ENCODE measurements at places on chromosomes 6 and 20. TPM values are rescaled to one million over a fixed set of nuclear protein-coding genes. Genes with fewer than 3 reads are reported as not detected.

The DEFB118 gene
- not detected for total RNA-seq

The CCM2L gene
- total RNA-seq, result 1.2 TPM

The SAMD3 gene
- total RNA-seq, result 5.1 TPM

The POU5F1 gene
- total RNA-seq, result 3.4 TPM

The CLDN20 gene
- total RNA-seq, result not detected

The FILIP1 gene
- total RNA-seq, result 0.57 TPM

DNA sequence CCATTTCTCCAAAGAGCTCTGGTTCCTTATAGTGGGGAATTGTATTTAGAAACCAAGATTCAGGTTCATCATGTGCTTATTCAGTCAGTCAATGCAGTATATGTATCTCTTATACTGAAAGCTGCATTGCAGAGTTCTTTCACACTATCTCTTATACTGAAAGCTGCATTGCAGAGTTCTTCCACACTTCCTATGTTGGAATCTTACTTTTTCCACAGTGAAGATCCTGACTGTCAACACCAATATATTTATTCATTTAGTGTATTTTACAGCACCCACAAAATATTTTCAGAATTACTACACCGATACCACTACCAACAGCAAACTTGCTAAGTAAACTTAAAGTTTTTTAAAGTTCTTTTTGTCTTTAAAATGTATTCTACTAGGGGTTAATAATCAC is 349.3 kb upstream of the MMS22L start:
- H3K4me1 ChIP-seq, result no peaks in the 10 kb centered on the region
- H3K27me3 ChIP-seq, result no peaks in the 10 kb centered on the region
- H3K4me3 ChIP-seq, result no peak overlapping the region
- H3K27ac ChIP-seq, result no peak overlapping the region
- no peak for DNase-seq
- no peaks in the 10 kb centered on the region for H3K36me3 ChIP-seq

GRCh38 chr6:108654465-108655106 is 93.9 kb downstream of the FOXO3 start:
- H3K4me3 ChIP-seq, result no peak overlapping the region
- no peaks in the 10 kb centered on the region for H3K27me3 ChIP-seq
- H3K36me3 ChIP-seq, result no peaks in the 10 kb centered on the region
- H3K27ac ChIP-seq, result peak overlapping the region; percentile 25
- peaks cover 9% of the 10 kb centered on the region for H3K4me1 ChIP-seq

DNA sequence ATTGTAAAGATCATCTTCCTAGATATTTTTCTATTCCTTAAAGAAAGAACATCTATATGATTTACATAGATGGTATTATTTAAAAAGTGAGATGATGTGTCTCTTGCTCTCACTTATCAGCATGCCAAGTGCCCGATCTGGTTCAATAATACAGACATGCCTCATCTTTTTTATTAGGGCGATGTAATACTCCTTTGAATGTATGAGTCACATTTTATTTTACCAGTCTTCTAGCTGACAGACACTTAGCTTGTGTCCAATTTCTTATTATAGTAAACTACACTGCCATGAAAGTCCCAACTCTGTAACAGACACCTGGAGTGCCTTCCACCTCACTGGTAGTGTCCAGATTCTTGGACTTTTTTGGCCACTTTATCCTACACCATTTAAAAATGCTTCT is 586.6 kb upstream of the BTBD3 start:
- no peak overlapping the region for H3K4me3 ChIP-seq
- no peak for DNase-seq
- no peaks in the 10 kb centered on the region for H3K36me3 ChIP-seq
- H3K4me1 ChIP-seq, result no peaks in the 10 kb centered on the region
- no peak overlapping the region for H3K27ac ChIP-seq
- no peaks in the 10 kb centered on the region for H3K27me3 ChIP-seq

GRCh38 chr6:77715588-77715987 is 62.7 kb downstream of the MEI4 start:
- no peaks in the 10 kb centered on the region for H3K36me3 ChIP-seq
- H3K4me3 ChIP-seq, result no peak overlapping the region
- H3K4me1 ChIP-seq, result no peaks in the 10 kb centered on the region

GRCh38 chr6:71808865-71809264 is 77.5 kb upstream of the RIMS1 start:
- H3K27me3 ChIP-seq, result no peaks in the 10 kb centered on the region
- H3K27ac ChIP-seq, result no peak overlapping the region
- H3K36me3 ChIP-seq, result no peaks in the 10 kb centered on the region

DNA sequence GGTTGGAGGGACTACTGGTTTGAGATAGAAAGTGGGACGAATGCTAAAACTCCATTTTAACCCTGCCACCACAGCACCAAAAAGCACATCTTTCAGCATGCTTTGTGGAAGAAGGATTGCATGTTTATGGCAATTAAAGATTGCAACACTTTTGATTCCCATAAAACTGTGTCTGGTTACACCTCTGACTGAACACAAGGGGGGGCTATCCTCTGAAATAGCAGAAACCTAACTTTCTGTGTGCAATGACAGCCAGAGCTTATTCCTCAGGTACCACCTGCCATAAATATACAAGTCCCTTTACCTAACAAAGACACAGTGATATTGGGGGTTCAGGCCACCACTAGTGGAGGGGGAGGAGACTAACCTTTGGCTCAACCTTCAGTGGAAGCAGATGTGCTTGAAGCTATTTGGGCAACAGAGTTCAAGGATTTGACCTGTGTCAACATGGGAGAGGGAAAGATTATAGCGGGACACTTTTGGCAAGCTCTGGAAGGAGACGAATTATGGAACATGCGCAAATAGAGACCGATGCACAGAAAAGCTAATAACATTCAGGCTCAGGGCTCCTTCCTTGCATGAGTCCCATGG is 9.6 kb upstream of the PLG start:
- H3K27ac ChIP-seq, result no peak overlapping the region
- H3K4me1 ChIP-seq, result no peaks in the 10 kb centered on the region
- no peak overlapping the region for H3K4me3 ChIP-seq
- no peak for DNase-seq
- no peaks in the 10 kb centered on the region for H3K36me3 ChIP-seq

DNA sequence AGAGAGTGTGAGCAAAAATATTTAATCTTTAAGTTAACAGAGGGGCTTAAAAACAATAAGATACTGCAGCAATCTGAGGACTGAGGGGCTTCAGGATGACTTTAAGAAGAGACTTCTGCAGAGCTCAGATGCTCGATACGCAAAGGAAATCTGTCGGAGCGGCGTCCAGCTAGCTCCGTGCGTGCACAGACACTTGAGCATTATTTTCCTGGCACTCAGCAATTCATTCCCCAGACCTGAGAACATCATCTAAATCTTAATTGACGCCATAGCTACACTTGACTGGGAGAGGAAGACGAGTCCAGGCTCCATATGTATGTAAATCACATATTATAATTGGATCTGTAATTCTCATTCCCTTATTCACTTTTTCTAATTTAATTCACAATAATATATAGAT is 228.2 kb downstream of the SOD2 start:
- no peaks in the 10 kb centered on the region for H3K4me1 ChIP-seq
- H3K27ac ChIP-seq, result no peak overlapping the region
- no peaks in the 10 kb centered on the region for H3K27me3 ChIP-seq
- no peak overlapping the region for H3K4me3 ChIP-seq
- H3K36me3 ChIP-seq, result no peaks in the 10 kb centered on the region

DNA sequence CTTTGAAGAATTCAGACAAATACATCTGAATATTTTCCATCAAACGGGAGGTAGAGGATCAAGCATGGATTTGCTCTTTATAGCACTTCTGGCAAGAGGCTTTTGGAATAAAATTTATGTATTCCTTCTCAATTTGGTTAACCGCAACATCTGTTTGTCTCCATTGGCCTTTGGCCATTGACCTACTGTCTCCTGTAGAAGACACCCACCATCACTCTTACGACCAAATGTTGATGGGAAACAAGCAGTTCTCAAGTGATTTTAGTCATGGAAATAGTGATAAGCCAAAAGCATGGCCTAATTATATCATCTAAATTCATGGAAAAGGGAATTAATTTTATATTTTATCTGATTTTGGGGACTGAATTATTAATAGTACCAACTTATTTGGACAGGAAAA is 591.9 kb downstream of the CD109 start:
- H3K36me3 ChIP-seq, result no peaks in the 10 kb centered on the region
- H3K4me3 ChIP-seq, result no peak overlapping the region
- no peaks in the 10 kb centered on the region for H3K27me3 ChIP-seq
- no peaks in the 10 kb centered on the region for H3K4me1 ChIP-seq
- H3K27ac ChIP-seq, result no peak overlapping the region

DNA sequence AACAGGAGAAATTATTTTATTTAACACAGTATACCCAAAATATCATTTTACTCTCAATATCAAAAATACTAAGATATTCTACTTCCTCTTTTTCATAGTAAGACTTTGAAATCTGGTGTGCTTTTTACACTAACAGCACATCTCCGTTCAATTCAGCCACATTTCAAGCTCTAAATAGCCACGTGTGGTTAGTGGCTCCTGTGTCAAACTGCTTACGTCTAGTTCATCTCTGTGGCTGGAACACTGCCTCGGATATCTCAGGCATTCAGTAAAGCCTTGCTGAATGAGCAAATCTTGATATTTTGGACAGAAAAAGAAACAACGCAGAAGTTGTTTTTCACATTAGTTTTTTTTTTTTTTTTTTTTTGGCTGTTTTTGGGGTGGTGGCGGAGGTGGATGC is 136.1 kb downstream of the EYA4 start:
- H3K27me3 ChIP-seq, result no peaks in the 10 kb centered on the region
- no peaks in the 10 kb centered on the region for H3K4me1 ChIP-seq
- no peak for DNase-seq
- H3K36me3 ChIP-seq, result no peaks in the 10 kb centered on the region
- no peak overlapping the region for H3K27ac ChIP-seq
- H3K4me3 ChIP-seq, result no peak overlapping the region

DNA sequence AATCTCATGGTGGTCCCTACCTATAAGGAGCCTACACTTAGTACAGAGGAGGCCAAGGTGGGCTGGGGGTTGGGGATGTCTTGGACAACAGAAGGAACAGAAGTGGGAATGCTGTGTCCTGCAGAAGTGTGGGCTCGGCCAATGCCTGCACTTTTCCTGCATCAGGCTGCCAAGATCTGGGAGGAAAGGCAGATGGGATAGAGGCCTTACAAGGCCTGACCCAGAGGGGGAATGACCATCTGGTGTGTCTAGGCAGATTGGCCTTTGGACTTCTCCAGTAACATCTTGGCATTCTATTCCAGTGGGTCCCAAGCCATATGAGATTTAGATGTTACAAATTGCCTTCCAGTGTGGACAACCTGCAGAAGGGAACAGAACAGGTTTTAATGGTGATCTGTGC is 124.7 kb upstream of the GPR6 start:
- no peak overlapping the region for H3K4me3 ChIP-seq
- no peaks in the 10 kb centered on the region for H3K27me3 ChIP-seq
- H3K36me3 ChIP-seq, result no peaks in the 10 kb centered on the region
- H3K27ac ChIP-seq, result no peak overlapping the region
- H3K4me1 ChIP-seq, result no peaks in the 10 kb centered on the region

DNA sequence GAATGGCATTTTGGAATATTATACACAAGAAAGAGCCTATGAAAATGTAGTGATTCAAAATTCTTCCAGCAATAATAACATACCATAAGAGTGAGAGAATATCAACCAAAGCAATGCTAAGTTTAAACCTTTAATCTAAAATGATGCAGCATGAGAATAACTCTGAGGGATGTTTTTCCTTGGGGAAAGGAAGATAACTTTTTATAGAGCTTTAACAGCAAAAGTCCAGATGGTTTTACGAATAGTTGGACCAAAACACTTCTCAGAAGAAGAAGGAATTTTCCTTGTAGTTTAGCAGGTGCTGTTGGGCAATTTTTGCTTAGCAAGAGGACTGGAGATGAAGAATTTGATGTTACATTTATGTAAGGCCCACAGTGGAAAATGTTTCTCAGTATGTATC is 1503.2 kb downstream of the HACE1 start:
- DNase-seq, result no peak
- no peaks in the 10 kb centered on the region for H3K27me3 ChIP-seq
- no peaks in the 10 kb centered on the region for H3K36me3 ChIP-seq
- no peaks in the 10 kb centered on the region for H3K4me1 ChIP-seq

DNA sequence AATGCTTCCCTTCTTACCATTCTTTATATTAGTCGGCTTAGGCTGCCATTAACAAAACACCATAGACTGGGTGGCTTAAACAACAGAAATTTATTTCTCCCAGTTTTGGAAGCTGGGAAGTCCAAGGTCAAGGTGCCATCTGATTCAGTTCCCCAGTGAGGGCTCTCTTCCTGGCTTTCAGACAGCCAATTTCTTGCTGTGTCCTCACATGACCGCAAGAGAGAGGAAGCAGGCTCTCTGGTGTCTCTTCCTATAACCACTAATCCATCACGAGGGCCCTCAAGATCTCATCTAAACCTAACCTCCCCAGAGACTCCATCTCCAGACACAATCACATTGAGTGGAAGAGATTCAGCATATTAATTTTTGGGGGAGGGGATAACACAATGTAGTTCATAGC is 193.0 kb upstream of the SGK1 start:
- no peak overlapping the region for H3K4me3 ChIP-seq
- no peak for DNase-seq
- no peaks in the 10 kb centered on the region for H3K36me3 ChIP-seq
- H3K4me1 ChIP-seq, result no peaks in the 10 kb centered on the region
- no peak overlapping the region for H3K27ac ChIP-seq
- no peaks in the 10 kb centered on the region for H3K27me3 ChIP-seq

- no peaks in the 10 kb centered on the region for H3K4me1 ChIP-seq
- H3K27ac ChIP-seq, result no peak overlapping the region
- H3K36me3 ChIP-seq, result no peaks in the 10 kb centered on the region
- no peaks in the 10 kb centered on the region for H3K27me3 ChIP-seq
- no peak for DNase-seq
Observed at GRCh38 chr6:3764516-3765335, 13.2 kb upstream of the PXDC1 start.

DNA sequence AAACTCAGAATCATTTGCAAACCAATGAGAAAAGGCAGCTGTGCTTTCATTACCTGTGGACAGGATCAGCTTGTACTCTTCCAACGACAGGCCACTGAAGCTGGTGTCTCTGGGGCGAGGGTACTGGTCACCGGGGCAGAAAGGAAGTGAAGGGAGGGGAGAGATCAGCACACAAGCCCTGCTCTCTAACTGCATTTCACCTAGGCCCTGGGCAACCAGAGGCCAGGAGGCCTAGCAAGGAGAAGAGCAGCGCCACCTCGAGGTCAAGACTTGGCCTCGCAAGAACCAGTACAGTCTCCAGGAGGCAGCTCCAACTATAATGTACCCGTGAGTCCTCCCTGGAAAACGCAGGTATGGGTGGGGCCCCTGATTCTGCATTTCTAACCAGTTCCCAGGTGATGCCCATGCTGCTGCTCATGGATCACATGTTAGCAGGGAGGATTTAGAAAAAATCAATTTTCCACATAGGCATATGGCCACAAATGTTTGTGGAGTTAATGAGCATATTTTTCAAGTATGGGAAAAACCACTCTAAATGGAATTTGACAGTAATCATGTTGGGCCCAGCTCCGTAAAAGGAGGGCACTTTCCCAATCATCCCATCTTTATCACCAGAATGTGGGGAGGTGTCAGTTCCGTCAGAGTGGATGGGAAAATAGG is 11.0 kb downstream of the UQCC2 start:
- peaks cover 2% of the 10 kb centered on the region for H3K36me3 ChIP-seq
- H3K4me3 ChIP-seq, result no peak overlapping the region
- no peaks in the 10 kb centered on the region for H3K27me3 ChIP-seq

Measured in colonic mucosa (tissue), 4 donors.